ENCODE measurements at places on chromosomes 7 and 10. TPM values are rescaled to one million over a fixed set of nuclear protein-coding genes. Genes with fewer than 3 reads are reported as not detected.

NUTM2E gene
- total RNA-seq: under 0.01 TPM

PALD1 gene
- total RNA-seq: 4.8 TPM

AKR1C8 gene
- under 0.01 TPM for total RNA-seq

VIPR2 gene
- total RNA-seq: 0.27 TPM

ASB10 gene
- not detected for total RNA-seq

CCAR1 gene
- 66.0 TPM for total RNA-seq

DNA sequence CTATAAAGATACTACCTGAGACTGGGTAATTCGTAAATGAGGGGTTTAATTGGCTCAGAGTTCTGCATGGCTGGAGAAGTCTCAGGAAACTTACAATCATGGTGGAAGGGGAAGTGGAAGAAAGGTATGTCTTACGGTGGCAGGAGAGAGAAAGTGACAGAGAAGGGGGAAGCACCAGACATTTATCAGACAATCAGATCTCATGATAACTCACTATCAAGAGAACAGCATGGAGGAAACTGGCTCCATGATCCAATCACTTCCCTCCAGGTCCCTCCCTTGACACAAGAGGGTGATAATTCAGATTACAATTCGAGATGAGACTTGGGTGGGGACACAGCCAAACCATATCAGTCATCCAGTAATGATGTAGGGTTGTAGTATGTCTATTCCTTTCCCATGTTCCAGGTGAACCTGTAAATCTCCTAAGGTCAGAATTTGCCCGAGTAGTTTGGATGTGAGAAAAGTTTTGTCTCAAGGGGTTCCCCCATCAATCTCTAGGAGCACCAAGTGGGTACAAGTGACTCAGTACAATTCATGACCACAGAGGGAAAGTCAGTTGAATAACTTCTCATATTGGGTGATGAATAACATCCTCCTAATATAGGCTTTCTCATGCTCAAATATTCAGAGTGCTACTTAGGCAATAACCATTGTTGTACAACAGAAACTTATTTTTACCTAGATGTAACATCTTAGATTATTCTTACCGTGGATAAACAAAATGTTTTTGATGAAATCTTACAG is 39.7 kb upstream of the MTPN start:
- DNase-seq: no peak

DNA sequence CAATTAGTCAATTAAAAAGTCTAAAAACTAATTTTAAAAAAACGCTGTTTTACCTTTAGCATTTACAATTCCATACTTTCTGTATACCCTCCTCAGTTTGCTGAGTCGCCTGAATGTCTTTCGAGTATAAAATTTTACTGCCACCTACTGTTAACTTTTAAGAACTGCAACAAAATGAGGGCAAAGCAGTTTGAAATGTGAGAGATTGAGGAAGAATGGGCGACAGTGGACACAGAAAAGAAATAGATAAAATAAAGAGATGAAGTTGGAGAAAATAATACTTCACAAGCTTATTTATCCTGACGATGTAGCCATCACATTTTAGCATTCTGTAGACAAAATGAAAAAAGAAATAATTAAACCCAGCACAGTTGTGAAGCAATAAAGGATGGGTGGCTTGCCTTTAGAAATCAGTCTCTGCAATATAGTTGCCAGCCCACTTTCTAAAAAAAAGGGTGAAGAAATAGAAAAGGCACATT is 110.8 kb upstream of the PTN start:
- DNase-seq: no peak

DNA sequence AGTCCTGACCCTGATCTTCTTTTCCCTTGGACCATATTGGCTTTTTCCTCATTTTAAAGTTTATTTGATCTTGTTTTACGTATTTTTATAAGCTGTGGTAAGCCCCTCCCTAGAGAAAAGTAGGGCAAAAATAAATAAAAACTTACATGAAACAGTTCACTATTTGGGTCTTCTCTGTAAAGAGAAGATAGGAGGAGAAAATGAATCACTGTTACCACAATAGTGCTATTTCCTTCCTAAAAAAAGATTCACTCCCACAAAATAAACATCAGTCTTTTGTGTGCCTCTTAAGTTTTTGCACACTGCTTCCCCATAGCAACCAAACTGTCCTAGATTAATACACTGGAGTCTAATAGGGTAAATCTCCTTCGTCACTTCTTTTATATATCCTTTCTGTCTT is 1.4 kb upstream of the SVIL start:
- DNase-seq: peak; percentile 40

- no peak for DNase-seq
These were observed 67.9 kb upstream of the AFAP1L2 start for GRCh38 chr10:114471906-114472876.

DNA sequence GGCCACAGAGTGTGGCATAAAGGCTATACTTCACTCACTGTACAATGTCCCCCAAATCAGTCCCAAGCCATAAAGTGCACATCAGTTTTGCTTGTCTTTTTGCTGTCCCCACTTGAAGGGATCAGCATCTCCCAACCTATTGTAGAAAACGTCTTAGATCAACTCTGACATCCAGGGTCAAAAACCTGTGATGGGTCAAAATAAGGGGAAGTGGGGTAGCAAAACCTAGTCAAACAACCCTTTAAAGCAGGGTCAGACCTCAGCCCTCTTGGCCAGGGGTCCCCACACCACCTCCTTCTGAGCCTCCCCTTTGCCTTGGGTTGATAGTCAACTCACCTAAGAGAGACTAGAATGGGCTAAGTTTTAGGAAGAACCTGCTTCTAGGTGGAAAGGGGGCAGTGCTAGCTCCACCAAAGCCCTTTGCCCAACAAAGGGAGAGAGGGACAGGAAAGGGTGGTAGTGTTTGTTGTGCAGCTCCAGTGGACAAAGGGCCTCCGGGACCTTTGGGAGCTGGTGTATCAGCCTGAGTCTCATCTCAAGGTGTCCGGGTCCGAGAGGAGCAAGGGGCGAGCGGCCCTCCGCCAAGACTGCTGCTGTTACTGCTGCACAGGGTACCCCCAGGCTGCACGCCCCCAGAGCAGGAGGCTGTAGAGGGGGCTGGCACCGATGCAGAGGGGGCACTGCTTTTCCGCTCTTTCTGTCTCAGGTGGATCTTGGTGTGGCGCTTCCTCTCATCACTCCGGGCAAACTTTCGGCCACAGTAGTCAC is 3.3 kb downstream of the EGR2 start:
- DNase-seq: no peak

GRCh38 chr10:91700788-91701444 is 68.0 kb upstream of the PPP1R3C start:
- no peak for DNase-seq

GRCh38 chr10:32941357-32941756 is 16.7 kb downstream of the ITGB1 start:
- DNase-seq: no peak

DNA sequence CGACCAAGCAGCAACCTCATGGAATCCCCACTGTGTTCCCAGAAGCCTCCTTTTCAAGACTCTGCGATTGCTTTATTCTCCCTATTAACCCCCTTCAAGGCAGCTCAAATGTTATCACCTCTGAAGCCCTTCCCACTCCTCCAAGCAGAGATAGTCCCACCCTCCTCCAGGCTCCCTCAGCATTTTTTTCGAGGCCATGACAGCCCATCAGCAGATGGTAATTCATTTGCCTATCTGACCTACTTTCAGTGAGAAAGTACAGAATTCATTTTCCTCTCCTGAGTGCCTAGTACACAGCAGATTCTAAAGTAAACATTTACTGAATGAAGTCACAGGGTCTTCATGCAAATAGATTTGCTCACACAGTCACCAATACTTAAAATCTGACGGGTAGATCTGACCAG is 47.8 kb downstream of the HERPUD2 start:
- no peak for DNase-seq

- peak; percentile 19 for DNase-seq
These were observed 24.3 kb upstream of the ZRANB1 start for GRCh38 chr10:124917428-124918190.

GRCh38 chr10:33509231-33509831 is 174.9 kb upstream of the NRP1 start:
- DNase-seq: no peak

- DNase-seq: no peak
These were observed 66.4 kb downstream of the MGAM2 start for GRCh38 chr7:142177869-142178268.

GRCh38 chr7:2824678-2825461 is 19.2 kb downstream of the GNA12 start:
- DNase-seq: no peak

- DNase-seq: no peak
These were observed 257.2 kb downstream of the KIAA1217 start for GRCh38 chr10:24465891-24466818.

DNA sequence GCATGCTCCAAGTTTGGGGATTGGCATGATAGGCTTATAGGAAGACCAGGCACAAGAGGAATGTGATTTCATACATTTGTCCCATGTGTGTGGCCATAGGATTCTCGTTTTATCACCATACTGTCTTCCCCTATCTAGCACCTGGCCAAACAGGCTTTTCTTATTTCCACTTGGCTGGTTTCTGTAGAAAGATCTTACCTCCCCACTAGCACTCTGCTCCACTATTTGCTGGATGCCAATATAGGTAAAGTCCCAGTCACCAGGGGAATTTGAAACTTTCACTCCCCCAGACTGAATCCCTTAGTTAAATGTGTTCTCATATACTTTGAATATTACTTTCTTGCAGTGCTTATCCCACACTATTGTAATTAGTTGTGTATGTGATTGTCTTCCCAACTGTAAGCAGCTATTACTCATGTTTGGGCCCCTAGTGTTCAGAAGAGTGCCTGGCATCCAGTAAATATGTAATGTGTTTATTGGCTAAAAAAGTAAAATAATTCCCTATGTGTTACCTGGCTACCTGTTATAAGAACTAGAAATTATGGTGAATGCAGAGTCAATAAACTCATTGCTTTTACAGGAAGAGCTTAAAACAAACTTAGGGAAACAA is 109.0 kb downstream of the LRMDA start:
- DNase-seq: no peak

DNA sequence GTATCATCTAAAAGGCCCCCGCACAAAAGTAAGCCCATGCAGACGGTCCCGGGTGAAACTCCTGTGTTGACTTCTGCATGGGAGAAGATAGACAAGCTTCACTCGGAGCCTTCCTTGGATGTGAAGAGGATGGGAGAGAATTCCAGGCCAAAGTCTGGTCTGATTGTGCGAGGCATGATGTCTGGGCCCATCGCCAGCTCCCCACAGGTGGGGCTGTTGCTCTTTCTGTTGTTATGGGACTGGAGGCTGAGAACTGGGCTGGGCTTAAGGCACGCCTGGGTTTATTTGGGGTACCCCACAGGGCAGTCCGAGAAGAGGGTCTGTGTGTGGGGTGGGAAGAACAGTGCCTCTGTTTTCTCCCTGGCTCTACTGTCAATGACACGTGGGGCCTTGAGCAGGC is 14.6 kb downstream of the MINDY4 start:
- no peak for DNase-seq

DNA sequence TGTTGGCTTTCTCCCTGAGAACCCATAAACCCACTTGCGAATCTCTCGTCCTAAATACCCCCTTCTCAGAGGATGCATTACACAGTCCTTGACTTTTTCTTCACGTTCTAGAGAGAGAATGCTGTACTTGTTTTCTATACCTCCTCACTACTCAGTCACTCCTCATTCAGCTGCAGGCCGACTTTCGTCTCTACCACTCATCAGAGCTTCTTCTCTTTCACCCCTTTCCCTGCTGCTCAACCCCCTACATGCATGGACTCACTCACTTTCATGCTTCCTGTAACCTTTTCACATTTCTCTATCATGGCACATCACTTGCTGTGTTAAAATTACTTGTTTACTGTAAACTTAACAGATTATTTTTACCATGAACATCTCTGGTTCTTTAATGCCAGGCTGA is 19.8 kb downstream of the MDFIC start:
- no peak for DNase-seq

GRCh38 chr10:23157691-23158369 is 34.3 kb upstream of the PTF1A start:
- no peak for DNase-seq

DNA sequence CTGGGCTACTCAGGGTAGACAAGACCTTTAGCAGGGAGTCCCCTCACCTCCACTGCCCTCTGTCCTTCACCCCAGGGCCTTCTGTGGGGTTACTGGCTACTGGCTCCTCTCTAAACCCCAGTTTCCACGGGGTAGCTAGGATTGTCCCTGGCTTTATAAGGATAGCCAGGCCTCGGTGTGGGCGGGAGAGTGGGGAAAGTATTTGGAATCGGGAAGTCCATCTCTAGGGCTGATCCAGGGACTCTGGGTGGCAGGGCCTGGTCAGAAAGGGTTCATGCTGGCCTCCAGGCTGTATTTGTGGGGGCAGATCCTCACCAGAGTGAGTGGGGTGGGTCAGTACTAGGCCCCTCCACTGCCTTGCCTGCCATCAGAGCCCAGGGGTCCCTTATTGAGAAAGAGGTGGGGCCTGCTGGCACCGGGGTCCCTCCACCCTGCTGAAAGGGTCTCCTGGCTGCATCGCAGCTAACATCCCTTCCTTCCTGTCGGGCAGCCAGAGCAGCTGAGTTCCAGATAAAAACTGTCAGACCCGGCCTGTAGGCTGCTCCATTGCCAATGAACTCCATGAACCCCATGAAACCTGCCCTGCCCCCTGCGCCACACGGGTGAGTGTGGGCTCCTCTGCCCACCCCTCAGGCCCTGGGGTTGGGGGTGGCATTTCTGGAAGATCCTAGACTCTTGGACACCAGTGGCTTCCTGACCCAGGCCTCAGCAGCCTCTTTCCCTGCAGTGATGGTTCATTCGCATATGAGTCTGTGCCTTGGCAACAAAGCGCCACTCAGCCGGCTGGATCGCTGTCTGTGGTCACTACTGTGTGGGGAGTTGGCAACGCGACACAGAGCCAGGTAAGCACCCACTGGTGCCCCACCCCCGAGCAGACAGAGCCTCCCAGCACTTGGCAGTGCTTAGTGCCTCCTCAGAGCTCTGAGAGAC is 7.3 kb downstream of the ZMIZ2 start:
- no peak for DNase-seq

DNA sequence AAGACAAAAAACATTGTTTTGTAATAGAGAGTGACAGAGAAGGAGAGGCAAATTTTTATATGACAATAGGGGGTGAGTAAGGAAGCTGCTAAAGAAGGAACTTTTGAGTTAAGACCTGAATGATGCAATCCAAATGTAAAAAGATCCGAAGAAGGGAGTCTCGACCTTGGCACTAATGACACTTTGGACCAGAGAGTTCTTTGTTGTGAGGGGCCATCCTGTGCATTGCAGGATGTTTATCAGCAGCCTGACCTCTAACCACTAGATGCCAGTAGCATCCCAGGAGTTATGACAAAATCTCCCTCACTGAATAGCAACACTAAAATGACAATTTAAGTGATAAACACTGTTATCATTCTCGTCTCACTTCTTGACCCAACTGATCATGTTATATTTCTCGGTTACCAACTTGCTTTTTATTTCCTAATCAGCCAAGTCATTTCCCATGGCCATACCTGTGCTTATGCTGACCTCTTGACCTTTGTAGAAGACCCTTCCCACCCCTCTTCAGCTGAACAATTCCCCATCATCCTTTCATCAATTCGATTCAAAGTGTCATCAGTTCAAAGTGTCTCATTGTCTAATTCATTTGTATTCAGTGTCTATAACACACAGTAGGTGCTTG is 30.0 kb downstream of the DGKI start:
- DNase-seq: no peak
